Airway epithelial cell (primary cell): ENCODE measurements at places on chromosomes 5 and 9. TPM values are rescaled to one million over a fixed set of nuclear protein-coding genes. Genes with fewer than 3 reads are reported as not detected.

Gene FOXD4L3
- total RNA-seq, result not detected in 2 replicates

Gene FOXD4L5
- not detected in 2 replicates for total RNA-seq

Gene LCN12
- total RNA-seq, result not detected in 2 replicates

Gene CACNA1B
- under 0.01 TPM in 2 replicates for total RNA-seq

Gene SIMC1
- total RNA-seq, result 7.3 and 11.8 TPM in 2 replicates

Gene TNFSF8
- total RNA-seq, result not detected in 2 replicates

Gene GADD45G
- 0.28 TPM in 1 of 2 replicates, not detected in the other for total RNA-seq
